ENCODE measurements at places on chromosomes 2 and 18. TPM values are rescaled to one million over a fixed set of nuclear protein-coding genes. Genes with fewer than 3 reads are reported as not detected.

DNA sequence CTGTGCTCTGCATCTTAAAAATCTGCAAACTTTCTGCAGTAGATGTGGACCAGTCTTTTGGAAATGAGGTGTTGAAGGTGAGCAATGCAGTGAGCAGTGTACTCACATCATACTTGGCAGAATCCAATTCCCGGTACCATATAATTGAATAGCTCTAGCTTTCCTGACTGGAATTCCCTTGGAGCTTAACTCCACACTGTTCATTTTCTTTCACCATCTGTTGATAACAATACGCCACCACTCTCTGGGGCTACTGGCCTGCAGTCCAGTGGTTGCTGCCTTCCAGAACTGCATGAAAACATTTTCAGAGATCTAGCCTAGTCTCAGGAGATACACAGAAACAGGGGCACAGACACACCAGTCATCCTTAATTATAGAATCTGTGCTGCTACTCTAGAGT is 820.0 kb upstream of the NXPH2 start:
- H3K4me3 ChIP-seq = no peak overlapping the region
- no peaks in the 10 kb centered on the region for H3K4me1 ChIP-seq
- no peaks in the 10 kb centered on the region for H3K36me3 ChIP-seq
- no peaks in the 10 kb centered on the region for H3K27me3 ChIP-seq

TTC31 gene
- total RNA-seq = 59.7 TPM

DNA sequence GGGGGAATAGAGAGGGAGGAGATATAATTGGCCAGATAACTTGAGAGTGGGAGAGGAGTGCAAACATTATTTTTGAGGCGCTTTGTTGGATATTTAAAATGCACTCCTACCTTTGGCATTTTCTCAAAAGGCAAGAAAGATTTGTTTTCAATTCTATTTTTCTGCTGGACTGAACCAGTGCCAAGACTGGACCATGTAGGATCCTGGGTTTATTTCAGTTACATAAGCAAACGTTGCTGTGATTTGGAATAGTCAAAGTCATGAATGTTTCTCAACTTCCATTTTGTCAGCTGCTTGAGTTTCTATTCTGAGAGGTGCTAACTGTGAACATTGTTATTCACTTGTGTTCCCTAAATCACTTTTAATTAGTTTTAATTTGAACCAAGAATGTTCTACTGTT is 8.9 kb upstream of the CHRNA1 start:
- H3K36me3 ChIP-seq = no peaks in the 10 kb centered on the region
- no peak overlapping the region for H3K4me3 ChIP-seq
- H3K27ac ChIP-seq = no peak overlapping the region
- DNase-seq = no peak
- no peaks in the 10 kb centered on the region for H3K27me3 ChIP-seq

DNA sequence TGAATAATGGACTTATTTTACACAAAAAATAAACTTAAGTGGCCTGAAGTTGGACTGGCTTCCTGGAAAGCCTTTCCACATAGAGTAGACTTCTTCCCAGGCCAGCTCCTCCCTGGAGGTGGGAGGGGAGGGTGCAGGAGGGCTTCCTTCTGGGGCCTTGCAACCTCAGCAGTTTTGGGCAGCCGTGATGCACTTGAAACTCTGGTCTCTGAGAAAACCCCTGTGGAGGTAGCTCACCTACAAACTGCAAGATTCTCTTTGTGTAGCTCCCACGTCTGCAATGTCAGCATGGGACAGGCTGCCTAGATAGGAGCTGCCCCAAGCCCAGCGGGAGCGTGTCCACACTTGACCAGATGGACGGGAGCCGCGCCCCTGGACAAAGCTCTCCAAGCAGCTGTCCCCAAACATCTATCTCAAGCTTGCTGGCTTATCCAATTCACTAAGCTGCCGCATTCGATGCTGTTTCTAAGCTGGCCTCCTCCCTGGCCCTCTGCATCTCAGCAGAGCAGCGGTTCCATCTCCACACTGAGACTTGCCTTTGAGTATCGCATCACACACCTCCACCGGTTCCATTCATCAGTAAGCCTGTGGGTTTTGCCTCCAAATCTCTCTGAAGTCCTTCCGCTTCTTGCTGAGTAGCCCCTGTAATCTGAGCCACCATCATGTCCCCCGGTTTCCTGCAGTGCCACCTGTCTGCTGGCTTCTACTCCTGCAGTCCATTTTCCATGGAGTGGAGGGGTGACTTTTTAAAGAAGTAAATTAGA is 1.6 kb upstream of the LPIN1 start:
- H3K4me3 ChIP-seq = no peak overlapping the region
- H3K27me3 ChIP-seq = no peaks in the 10 kb centered on the region
- peaks cover 57% of the 10 kb centered on the region for H3K4me1 ChIP-seq
- H3K36me3 ChIP-seq = no peaks in the 10 kb centered on the region

REG3G gene
- total RNA-seq = not detected

DNA sequence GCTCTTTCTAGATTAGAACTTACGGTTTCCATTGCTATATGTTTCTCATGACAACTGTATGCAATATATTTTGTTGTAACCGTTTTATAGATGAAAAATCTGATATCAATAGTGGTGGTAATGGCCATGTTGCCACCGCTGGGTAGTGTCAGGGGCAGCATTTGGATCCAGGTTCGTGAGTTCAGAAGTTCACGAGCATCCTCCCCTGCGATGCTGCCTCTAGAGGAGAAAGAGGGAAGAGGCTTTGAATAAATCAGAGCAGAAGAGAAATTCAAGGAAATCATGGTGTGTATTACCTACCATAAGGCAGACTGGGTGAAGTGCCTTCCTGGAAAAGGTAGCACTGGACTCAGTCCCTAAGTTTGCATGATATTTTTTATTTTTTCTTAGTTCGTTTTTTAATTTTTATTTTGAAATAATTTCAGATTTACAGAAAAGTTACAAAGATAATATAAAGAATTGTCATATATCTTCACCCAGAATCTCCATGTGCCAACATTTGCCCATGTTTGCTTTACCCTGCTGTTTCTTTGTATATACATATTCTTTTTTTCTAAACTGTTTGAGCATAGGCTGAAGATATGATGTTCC is 3.3 kb upstream of the ZBTB7C start:
- H3K27me3 ChIP-seq = peaks cover 27% of the 10 kb centered on the region
- H3K27ac ChIP-seq = no peak overlapping the region
- H3K4me3 ChIP-seq = no peak overlapping the region
- no peaks in the 10 kb centered on the region for H3K36me3 ChIP-seq
- DNase-seq = no peak
- peaks cover 14% of the 10 kb centered on the region for H3K4me1 ChIP-seq

HAAO gene
- total RNA-seq = 0.68 TPM
